Thoracic aorta (tissue), 2 donors: ENCODE measurements at places on chromosomes 12 and 14. TPM values are rescaled to one million over a fixed set of nuclear protein-coding genes. Genes with fewer than 3 reads are reported as not detected.

Gene CRACR2A
- 2.7 TPM for total RNA-seq

DNA sequence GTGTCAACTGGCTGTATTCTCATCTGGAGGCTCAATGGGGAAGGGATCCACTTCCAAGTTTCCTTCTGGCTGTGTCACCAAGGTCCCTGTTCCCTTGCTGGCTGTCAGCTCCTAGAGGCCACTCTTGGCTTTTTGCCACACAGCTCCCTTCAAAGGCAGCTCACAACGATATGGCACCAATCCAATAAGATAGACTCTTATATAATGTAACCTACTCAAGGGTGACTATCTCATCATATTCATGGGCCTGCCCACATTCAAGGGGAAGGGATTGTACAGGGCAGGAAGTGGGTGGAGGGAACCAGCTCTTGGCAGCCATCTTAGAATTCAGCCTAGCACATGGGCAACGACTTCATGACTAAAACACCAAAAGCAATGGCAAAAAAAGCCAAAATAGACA, 98.7 kb upstream of the PLXNC1 start:
- DNase-seq: no peak

GRCh38 chr12:41627476-41627875, 439.4 kb downstream of the PDZRN4 start:
- no peak for DNase-seq

Gene IFI27L1
- total RNA-seq: 4.2 TPM

DNA sequence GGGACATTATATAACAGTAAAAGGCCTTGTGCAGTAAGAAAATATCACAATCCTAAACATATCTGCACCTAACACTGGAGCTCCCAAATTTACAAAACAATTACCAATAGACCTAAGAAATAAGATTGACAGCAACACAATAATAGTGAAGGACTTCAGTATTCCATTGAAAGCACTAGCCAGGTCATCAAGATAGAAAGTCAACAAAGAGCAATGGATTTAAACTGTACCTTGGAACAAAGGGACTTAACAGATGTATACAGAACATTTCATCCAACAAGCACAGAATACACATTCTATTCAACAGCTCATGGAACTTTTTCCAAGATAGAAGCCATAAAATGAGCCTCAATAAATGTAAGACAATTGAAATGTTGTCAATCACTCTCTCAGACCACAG, 209.5 kb upstream of the ARHGAP5 start:
- no peak for DNase-seq
